ENCODE measurements at places on chromosomes 1 and 21.

DNA sequence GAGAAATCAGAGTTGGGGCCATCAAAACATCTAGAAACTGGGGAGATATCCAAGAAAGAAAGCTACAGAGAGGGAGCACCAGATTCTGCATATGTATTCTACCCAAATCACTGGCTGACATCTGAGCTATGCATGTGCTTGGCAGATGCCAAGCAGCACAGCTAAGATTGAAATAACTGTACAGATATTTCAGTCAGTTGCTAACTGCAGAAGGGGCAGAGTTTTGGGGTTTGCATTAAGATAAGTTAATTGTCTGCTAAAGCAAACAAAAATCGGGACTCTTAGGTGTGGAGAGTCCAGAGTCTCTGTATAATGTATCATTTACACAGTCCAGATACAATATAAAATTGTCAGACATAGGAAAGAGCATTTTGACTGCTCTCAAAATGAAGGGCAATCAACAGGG is 437.1 kb downstream of the PTBP2 start:
- no peak for DNase-seq

GRCh38 chr21:16071761-16072160 is 342.0 kb downstream of the USP25 start:
- DNase-seq, result no peak

GRCh38 chr1:119674111-119674526 is 26.1 kb upstream of the ZNF697 start:
- DNase-seq, result no peak

- no peak for DNase-seq
Measured at GRCh38 chr21:44589094-44589493, 3.2 kb downstream of the KRTAP10-6 start.

DNA sequence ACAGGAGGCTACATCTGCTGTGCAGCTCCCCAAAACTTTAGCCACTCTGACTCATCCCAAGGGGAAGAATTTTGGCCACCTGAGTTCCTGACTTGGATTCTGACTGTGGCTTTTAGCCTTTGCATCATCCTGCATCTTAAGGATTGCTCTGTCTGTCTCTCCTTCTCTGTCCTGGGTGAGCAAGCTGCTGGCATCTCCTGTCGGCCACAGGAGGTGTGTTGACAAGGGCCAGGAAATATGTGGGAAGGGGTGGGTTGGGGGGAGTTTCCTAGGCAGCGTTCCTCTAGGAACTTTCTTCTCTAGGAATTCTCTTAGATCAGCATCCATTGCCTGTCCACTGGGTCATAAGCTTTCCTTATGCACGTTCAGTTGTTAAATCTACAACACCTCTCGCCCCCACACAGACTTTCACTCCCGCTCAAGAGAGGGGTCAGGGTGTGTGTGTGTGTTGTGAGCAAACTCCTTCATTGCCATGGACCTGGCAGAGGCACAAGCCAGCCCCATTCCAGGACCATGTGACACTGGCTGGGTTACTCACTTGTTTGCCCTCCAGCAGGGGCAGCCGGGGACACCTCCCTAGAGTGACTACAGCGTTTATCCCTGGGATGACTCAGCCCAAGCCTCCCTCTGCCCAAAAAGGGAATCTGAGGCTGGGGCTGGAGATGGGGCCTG is 145.0 kb upstream of the DUSP10 start:
- DNase-seq, result no peak

GRCh38 chr1:55323760-55324159 is 108.6 kb upstream of the USP24 start:
- DNase-seq, result no peak

- no peak for DNase-seq
Measured at GRCh38 chr1:63909526-63909925, 135.7 kb downstream of the ROR1 start.

- DNase-seq, result no peak
Measured at GRCh38 chr1:198919667-198920398, 281.0 kb downstream of the PTPRC start.

DNA sequence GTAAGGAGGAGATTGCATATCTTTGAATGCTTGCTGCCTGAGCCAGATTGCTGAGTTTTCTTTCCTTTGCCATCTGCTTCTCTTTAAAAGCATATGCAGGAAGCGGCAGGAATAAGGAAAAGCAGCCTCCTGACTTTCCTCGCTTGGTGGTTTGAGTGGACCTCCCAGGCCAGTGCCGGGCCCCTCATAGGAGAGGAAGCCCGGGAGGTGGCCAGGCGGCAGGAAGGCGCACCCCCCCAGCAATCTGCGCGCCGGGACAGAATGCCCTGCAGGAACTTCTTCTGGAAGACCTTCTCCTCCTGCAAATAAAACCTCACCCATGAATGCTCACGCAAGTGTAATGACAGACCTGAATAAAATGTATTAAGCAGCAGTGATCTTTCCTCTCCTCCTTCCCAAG is 1.5 kb downstream of the CORT start:
- DNase-seq, result no peak

DNA sequence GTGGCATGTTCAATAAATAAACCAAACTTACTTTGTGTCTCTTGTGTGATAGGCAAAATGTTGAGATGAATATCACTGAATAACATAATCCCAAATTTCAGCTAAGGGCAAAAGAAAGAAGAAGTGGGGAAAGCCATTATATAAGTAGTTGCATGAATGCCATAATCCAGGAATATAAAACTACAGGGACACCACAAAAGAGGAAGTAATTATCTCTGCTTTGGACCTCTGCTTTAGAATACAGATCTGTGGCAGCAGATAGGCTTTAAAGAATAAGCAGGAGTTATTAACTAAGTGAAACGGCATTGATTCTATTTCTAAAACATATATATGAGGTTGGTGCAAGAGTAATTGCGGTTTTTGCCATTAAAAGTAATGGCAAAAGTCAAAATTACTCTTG is 288.5 kb upstream of the SNX7 start:
- DNase-seq, result no peak

GRCh38 chr1:147924813-147925212 is 3.4 kb upstream of the GPR89B start:
- DNase-seq, result no peak

DNA sequence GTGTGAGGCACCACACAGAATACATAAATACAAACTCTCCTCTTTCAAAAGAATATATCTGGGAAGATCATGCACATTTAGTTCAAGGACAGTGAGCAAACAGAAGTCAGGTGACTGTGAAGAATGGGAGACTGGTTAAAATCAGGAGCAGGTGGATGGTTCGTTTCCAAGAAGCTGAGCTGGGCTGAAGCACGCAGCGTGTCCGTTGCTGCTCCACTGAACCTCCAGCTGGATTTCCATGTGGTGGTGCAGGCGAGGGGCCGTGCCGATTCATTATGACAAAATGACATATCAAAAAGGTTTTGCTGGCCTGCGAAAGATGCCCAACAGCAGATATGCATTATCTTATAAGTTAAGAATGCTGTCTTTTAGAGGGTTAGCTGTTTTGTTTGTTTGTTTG is 66.0 kb downstream of the OLIG1 start:
- no peak for DNase-seq

GRCh38 chr1:204709960-204710912 is 24.7 kb upstream of the LRRN2 start:
- no peak for DNase-seq

GRCh38 chr1:59107516-59107915 is 189.4 kb upstream of the FGGY start:
- DNase-seq, result no peak

DNA sequence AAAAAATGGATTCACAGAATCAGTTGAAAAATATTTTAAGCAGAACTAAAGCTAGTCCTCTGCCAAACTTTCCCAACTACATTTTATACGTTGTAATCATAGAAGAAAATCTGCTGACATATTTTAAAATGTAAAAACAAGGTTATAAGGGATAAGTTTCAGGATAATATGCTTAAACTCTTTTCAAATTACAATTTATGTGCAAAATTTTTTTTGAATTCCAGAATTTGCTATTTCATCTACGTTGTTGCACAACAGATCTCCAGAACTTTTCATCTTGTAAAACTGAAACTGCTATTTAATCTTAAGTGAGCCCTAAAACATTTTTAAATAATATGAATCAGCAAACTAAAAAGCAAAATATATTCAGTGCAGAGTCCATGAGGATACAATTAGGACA is 5.9 kb downstream of the EDEM3 start:
- DNase-seq, result no peak

DNA sequence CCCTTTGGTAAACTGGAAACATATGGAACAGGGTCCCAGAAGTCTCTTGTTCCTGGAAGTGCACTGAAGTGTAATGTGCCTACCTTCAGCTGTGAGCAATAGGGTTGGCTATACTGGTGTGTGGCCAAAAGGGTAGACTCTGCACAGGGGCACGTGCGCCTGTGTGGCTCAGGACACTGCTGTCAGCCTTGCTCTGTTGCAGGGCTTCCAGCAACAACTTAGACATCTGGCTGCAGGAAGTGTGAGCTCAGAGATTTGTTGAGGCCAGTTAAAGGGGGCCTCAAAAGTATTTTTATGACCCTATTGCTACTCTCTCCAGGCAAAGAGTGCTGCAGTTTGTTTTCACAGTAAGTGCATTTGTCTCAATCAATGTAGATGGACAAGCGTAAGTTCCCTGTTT is 7.5 kb downstream of the CTPS1 start:
- no peak for DNase-seq

DNA sequence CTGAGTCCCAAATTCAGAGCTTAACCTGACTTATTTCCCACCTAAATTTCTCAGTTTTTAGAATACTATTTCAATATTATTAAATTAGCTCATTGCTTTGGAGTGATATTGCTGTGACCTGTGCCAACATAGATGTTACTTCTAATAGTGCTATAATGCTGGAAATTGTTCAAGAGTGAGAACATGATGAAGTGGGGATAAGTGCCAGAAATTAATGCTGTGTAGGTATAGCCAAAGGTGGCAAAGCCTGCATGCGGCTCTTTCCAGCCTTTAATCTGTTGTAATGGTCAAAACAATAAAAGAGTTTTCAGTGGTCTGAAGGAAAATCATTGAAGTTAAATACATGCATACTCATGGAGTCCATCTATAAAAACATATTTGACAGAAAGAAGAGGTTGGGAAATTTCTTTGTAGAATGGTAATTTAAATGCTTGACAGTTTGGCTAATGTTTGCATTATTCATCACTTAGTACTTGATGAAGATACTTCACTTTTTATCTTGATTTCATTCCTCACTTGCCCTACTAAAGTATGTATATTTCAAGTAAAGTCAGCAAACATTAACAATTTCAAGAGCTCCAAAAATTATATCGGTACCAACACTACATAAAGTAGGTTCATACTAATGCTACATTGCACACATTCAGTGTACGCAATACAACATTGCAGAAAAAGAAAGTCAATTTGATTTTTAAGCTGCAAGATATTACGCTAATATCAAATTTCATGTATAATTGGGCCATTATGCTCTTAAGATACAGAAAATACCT is 82.1 kb downstream of the OLFM3 start:
- DNase-seq, result no peak

DNA sequence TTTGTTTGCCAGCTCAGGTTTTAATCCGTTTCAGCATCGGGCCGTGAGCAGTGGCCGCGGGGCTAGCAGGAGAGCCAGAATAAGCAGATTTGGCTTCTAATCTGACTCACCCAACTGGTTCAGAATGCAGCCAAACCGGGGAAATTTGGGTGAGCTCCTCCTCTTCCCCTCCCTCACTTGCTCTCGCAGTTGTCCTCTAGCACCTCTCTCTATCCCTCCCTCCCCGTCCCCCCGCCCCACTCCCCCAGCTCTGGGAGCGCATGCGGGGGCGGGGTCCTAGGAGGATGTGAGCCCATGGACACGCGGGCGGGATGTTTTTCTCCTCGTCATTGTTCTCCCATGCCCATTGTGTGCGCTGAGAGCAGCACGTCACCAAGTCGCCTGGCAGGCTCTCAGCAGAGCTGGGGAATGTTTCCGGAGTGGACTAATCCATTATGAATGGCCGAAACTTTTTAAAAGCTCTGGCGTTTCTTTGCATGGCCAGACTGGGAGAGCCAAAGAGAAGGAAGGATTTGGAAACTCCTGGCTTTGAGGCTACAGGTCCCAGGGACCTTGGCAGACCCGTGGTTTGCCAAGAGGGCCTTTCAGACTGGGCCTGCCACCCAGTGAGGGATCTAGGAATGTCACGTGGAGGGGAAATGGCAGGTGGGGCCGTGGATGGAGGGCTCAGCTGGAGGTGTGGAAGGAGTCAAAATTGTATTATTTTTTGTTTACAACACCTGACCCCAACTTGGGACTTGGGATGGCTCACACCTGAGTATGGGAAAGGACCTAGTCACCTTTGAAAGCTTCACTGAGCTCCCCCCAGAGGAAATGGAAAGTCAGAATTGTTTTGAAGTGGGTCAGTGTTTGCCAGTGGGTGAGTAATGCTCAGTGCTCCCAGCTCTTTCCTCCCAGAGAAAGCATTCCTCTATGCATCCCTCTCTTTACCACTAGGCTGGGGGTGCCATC is 39.2 kb downstream of the CDK18 start:
- peak; percentile 32 for DNase-seq

DNA sequence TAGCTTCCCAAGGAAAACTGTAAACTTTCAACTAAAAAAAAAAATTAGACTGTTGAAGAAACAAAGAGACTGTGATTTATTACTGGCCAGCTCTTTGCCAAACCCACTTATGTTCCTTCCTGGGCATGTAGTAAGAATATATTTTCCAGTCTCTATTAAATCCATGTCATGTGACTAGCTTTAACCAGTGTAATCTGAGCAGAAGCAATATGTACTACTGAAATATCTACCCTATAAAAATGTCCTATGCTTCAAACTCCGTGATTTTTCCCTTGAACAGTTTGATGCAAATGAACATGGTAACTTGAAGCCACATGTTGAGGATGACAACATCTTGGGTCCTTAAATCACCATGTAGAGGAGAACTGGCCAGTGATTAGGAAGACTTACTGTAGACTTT is 144.5 kb downstream of the NTMT2 start:
- DNase-seq, result no peak

DNA sequence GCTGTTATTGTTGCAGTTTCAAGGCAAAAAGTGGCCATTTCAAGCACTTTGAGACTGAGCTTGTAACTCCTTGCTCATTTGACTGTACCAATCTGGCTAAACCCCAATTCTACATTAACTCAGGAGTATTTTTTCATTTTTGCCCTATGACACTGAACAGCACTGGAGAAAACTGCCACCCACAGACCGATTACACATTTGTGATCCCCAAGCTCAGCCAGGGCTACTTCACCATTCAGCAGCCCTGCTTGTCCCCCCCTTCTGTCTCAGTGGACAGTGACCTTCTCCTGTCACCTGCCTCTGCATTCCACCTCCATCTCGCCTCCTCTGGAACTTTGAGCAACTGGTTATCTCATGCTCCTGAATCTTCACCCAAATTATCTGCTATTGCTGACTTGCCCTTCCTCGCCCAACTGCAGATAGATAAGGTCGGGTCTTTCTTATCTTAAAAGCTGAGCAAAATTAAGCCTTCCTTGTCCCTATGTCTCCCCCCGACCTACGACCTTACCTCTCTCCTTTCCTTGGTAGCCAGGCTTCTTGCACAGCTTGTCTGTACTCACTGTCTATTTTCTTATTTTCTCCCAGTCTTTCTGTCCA is 25.3 kb downstream of the SPATA46 start:
- DNase-seq, result no peak

DNA sequence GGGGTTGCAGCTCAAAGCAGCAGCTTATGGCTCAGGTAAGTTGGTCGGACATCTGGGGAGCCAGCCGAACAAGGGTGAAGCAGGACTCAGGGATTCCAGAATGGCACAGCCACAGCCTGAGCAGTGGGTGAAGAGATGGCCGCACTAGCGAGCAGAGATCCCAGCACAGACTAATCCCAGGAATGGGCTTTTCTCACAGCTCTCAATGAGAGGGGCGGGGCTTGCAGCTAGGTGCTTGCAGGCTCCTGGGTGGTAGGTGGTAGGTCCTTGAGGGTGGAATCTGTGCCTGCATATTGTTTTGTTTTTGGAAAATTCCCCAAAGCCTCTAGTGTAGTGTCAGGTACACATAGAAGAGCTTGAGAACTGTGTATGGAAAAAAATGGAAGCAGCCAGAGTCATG is 9.0 kb downstream of the KIAA0040 start:
- no peak for DNase-seq
